ENCODE measurements at places on chromosomes 2 and 18. TPM values are rescaled to one million over a fixed set of nuclear protein-coding genes. Genes with fewer than 3 reads are reported as not detected.
A peak's percentile ranks its signal among the peaks of the same experiment; 100 is the strongest.

Gene ST8SIA3
- total RNA-seq = 0.09 TPM

Gene GPR45
- total RNA-seq = not detected

Gene NGEF
- 0.14 TPM for total RNA-seq

Gene SMYD1
- 0.42 TPM for total RNA-seq

DNA sequence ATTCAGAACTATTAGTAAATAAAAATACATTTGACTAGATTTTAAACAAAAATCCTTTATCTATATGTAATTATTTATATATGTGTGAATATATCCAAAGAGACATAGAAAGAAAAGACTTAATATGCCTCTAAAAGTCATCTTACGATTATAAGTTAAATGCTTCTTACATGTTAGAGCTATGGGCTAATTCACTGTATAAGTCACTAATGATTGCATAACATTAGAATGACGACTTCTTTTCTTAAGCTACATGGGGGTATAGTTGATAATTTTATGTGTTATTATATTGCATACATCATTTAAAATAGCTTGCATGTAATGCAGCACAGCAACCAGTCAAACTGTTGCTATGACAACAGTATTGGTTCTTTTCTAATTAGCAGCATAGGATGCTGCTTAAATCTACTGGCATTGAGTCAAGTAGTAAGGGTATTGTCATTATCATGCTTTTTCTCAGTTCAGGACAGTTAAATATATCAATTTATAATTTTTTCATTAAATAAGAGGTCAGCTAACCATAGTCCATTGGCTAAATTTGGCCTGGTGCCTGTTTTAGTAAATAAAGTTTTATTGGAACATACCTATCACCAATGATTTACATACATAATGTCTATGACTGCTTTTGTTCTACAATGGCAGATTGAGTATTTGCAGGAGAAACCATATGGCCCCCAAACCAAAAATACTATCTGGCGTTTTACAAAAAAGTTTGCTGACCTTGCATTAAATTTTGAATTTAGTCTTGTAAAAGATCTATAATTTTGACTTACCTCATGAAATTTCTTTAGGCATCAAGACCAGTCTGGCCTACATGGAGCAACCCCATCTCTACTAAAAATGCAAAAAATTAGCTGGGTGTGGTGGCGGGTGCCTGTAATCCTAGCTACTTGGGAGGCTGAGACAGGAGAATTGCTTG is 207.7 kb upstream of the ZSWIM2 start:
- DNase-seq = no peak

- DNase-seq = no peak
Observed at GRCh38 chr2:200297989-200298388, 8.5 kb upstream of the SPATS2L start.

GRCh38 chr2:33214436-33214835 is 262.0 kb upstream of the RASGRP3 start:
- no peak for DNase-seq

GRCh38 chr18:275486-275885 is 7.6 kb upstream of the THOC1 start:
- DNase-seq = no peak

DNA sequence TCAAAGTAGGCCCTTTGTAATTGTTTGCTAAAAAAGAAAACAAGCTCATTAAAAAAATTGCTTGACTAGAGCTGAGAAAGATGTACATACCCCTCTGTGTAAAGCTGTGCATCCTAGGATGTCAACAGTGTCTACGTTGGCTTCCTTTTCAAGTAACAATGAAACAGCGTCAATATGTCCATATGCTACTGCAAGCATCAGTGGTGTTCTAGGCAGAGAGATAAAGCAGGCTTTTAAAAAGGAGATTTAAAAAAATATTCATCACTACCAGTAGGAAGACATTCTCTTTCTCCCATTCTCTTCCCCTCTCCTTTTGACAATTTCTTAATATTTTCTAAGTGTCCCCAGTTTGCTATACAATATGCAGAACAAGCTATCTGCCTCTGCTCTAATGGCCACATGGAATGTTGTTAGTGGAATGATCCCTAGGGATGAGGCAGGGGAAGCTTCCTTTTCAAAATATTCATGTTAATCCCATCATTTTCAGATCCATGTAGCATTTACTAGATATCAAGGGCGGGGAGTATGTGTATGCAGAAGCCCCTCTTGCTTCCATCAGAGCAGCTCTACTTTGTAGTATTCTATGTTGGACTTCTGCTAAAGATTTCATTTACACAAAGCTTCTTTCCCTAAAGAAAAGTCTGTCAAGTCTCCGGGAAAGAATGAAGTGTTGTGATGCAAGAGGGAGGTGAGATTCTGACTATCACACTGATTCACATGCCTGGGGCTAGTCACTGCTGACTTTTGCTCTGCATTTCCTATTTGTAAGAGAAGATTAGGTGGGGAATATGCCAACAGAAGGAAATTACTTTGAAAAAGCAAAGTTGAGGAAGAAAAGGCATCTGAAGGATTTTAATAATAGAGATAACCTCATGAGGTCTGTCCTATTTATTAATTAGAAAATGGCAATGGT is 81.5 kb upstream of the PGAP1 start:
- DNase-seq = no peak

GRCh38 chr2:42922293-42922692 is 129.9 kb upstream of the HAAO start:
- no peak for DNase-seq

GRCh38 chr2:42858140-42859005 is 66.0 kb upstream of the HAAO start:
- DNase-seq = no peak

- DNase-seq = no peak
Observed at GRCh38 chr2:7020059-7020458, 102.8 kb downstream of the RNF144A start.

DNA sequence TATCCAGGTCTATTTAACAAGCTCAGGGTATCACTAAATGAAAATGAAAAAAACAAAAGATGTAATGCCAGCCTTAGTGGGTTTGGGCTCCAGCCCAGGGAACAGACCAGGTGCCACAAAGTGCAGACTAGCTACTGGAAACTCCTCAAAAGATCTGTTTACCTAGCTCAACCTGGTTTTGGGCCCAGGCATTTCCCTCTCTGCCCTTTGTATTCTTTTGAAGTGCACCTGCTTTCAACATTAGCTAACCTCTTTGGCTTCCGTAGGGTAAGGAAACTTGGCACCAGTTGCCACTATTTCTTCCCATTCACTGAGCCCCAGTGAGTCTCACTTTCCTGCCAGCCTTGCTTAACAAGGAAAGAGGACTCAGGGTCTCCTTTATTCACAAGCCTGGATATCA is 123.6 kb upstream of the CDCA7 start:
- no peak for DNase-seq

DNA sequence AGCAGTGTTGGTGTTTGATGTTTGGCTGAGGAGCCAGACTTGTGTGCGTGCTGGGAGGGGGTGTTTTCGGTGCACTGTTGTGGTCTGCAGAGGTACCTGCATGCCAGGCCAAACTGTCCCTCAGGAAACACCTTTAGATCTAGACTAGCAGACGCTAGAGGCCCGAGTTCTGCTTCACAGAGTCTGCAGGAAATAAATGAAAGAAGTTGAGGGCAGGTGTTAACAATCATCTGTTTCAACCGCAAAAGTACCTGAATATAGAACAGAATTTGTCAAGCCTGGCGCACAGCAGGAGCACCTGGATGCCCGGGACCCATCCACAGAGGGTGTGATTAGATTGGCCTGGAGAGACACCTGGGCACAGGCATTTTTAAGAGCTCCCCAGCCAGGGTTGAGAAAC is 40.5 kb upstream of the REL start:
- DNase-seq = peak; percentile 29

GRCh38 chr2:197134206-197134605 is 176.4 kb downstream of the ANKRD44 start:
- no peak for DNase-seq

- DNase-seq = no peak
Observed at GRCh38 chr2:175430236-175430635, 248.7 kb upstream of the ATP5MC3 start.

DNA sequence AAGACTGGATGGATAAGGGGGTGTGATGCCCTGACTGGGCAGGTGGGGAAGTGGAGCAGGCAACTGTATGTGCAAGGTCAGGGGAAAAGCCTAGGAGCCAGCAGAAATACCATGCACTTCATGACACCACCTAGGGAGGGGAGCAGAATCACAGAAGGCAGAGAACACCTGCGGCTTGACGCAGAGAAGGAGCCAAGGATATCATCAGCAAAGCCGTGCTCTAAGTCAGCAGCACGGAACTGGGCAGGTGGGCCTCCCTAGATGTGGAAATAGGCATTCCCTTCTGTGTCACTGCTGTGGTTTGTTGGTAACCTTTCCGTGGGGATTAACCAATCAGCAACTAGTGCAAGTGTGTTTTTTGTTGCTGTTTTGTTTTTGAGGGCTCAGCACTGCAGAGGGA is 41.3 kb downstream of the HDLBP start:
- no peak for DNase-seq

DNA sequence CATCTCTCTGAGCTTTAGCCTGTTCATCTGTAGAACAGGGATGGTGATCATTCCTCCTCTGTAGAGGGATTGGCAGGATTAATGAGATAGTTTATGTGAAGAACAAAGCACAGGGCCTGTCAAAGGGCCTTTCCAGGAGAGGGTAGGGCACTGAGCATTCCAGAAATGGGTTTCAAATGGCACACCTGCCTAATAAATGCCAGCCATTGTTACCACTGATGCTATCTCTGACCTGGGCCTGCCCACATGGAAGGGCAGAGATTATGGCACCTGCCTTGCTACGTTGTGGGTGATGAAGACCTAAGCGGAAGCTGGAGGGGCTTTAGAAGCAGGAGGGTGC is 31.0 kb upstream of the GMPPA start:
- DNase-seq = no peak

DNA sequence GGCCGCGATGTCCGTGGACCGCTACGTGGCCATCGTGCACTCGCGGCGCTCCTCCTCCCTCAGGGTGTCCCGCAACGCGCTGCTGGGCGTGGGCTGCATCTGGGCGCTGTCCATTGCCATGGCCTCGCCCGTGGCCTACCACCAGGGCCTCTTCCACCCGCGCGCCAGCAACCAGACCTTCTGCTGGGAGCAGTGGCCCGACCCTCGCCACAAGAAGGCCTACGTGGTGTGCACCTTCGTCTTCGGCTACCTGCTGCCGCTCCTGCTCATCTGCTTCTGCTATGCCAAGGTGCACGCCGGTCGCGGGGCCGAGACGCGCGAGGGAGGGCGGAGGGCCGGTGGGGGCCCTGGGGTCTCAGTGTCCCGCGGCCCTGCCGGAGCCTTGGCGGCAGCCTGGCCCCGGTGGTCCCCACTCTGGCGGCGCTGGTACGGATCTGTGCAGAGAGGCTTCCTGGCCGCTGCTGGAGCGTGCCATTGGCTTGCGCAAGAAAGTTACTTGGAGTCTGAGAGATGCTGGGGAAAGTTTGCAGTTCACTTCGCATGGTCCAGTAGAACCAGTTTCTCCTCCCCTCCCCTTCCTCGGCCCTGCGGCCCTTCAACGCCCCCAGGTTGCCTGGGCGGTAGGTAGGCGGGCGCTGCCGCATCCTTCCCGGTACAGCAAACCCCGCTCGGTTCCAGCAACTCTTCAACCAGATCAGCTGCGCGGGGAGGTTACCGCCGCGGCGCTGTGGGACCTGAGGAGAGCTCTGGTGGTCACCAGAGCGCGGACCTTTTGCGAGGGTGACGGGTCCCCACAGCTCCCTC is 1.5 kb downstream of the GALR1 start:
- no peak for DNase-seq

Measured in thymus (tissue), 14 donors.